ENCODE measurements at places on chromosomes 11 and 22.
A peak's percentile ranks its signal among the peaks of the same experiment; 100 is the strongest.

DNA sequence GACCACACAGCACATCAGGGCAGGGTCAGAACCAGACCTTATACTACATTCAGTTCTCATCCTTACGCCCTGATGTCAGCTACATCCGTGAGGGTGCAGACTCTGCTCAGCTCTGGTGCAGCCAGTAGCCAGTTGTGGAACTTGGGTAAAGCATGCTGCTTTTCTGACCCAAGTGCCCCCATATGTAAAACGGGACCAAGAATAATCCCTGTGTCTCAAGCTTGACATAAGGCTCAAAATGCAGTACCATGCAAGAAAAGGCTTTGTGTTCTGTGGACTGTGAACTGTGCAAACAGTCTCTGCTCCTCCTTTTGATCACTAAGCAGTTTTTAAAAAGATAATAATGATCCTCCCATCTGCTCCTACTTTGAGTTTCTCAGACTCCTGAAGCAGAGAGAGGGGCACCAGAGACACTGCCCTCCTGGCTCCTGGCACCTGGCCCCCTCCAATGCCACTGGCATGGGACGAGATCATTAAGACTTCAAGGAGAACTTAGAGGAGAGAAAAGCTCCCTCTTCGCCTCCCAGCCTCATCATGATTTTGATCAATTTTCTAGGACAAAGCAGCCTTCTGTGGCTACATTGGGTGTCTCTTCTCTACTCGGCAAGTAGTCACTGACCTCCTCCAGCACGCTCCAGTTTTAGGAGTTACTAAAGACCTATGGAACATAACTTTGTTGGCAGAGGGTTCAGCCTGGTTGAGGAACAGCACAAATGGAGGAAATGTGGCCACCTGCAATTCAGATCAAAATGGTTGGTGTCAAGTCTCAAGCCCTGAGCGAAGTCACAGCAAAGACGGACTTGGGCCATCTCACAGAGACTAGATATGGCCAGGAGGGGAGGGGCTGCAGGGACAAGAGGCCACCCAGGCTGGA is 23.9 kb downstream of the IL10RA start:
- DNase-seq = no peak

GRCh38 chr11:64341851-64342791 is 2.1 kb downstream of the CCDC88B start:
- DNase-seq = peak; percentile 96

GRCh38 chr11:66068923-66069714 is 953 bp upstream of the PACS1 start:
- DNase-seq = no peak

- no peak for DNase-seq
Measured at GRCh38 chr22:48261048-48261621, 1498.7 kb downstream of the TBC1D22A start.

DNA sequence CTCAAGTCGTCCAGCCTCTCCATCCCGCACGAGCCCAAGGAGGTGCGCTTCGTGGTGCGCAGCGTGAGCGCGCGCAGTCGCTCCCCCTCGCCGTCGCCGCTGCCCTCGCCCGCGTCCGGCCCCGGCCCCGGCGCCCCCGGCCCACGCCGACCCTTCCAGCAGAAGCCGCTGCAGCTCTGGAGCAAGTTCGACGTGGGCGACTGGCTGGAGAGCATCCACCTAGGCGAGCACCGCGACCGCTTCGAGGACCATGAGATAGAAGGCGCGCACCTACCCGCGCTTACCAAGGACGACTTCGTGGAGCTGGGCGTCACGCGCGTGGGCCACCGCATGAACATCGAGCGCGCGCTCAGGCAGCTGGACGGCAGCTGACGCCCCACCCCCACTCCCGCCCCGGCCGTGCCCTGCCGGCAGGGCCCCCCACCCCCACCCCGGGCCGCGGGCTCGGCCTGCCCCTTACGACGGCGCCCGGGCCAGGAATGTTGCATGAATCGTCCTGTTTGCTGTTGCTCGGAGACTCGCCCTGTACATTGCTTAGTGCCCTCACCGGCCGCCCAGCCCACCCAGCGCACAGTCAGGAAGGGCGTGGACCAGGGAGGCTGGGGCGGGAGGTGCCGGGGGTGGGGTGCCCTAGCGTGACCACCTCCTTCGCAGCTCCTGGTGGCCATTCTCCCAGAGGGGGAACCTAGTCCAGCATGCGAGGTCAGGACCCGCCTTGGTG is 6.9 kb upstream of the ACR start:
- no peak for DNase-seq

DNA sequence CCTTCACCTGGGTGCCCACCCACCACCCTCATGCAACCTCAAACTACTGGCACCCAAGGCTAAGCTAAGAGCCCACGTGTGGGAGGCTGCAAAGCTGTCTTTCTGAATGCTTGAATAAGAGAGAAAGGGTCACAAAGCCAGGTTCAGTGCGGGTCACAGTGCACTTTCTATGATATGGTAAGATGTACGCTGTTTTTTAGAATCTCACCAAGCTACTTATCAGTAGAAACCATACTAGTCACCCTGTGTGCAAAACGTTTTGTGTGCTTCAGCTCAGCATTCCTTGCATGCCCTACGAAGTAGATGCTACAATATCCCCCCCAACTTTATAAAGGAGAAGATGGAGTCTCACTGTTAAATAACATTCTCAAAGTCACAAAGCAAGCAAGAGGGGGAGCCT is 14.9 kb downstream of the P2RX3 start:
- no peak for DNase-seq

DNA sequence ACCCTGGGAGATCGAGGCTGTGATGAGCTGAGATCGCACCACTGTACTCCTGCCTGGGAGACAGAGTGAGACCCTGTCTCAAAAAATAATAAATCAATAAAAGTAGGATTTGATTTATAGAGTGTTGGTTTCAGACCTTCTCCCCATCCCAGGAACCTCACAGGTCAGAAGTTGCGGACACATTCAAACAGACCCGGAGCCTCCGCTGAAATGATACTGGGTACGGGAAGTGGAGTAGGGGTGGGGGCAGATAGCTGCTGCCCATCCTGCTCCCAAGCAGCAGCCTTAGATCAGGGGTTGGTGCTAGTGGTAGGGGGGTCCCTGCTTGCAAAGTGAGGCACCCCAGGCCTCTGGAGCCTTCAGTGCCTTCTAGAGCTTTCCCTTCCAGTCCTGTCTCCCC is 7.8 kb downstream of the PRDM11 start:
- no peak for DNase-seq

GRCh38 chr11:85941380-85941973 is 86.3 kb downstream of the CCDC83 start:
- peak; percentile 70 for DNase-seq

DNA sequence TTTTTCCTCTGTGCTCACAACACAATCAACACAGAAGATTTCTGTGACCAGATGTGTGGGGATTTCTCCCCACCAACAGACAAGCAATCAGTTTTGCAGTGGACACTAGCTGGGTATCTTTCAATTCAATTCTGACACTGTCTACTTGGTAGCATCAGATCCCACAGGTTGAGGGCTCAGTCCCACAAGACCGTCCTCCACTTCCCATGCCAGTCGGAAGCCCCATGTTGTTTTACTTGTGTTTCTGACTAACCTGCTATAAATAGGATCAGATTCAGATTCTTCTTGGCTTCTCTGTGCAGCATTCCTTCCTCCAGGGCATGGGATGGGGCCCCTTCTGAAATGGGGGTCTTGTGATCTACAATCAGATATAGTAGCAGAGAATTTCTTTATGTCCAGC is 19.6 kb downstream of the ACER3 start:
- no peak for DNase-seq

DNA sequence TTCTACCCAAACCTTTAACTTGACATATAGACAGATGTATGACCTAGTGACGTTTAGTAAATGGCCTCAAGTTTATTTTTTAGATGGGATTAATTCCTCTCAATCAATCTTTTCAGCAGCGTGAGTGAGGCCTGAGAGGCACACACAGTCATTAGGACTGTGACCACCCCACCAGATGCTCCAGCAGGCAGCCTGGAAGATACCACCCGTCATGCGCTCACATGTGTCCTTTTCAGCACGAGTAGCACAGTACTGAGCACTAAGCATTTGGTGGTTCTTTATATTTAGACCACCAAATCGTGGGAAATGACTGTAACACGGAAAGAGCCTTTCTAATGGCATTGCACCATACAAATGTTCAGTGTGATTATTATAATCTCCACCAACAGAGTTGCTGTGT is 354.6 kb upstream of the DDI1 start:
- DNase-seq = no peak

GRCh38 chr22:34105461-34106062 is 185.3 kb upstream of the LARGE1 start:
- peak; percentile 77 for DNase-seq

- DNase-seq = no peak
Measured at GRCh38 chr22:42763965-42764480, 43.4 kb upstream of the A4GALT start.

GRCh38 chr11:120208001-120208441 is 2.8 kb upstream of the OAF start:
- DNase-seq = no peak

- no peak for DNase-seq
Measured at GRCh38 chr22:31248965-31249958, 37.2 kb downstream of the LIMK2 start.

DNA sequence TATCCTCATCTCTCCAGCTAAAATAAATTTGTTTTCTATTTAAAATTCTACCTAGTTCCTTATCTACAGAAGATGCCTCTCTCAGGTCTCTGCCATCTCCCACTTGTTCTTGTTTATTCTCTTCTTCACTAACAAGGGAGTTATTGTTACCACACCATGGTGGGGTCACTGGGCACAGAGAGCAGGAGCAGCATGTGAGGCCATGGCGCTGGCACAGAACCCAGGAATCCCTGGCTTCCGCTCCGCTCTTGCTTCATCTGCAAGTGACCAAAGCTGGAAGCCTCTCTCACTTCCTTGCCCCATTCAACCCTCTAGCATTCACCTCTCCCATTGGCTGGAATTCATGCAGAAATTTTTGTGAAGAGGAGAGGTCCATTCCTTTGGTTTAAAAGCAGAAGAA is 190.7 kb upstream of the NCAM1 start:
- no peak for DNase-seq

- DNase-seq = no peak
Measured at GRCh38 chr11:128424271-128424711, 163.1 kb downstream of the ETS1 start.

GRCh38 chr11:46119352-46120216 is 1.7 kb downstream of the PHF21A start:
- peak; percentile 68 for DNase-seq

DNA sequence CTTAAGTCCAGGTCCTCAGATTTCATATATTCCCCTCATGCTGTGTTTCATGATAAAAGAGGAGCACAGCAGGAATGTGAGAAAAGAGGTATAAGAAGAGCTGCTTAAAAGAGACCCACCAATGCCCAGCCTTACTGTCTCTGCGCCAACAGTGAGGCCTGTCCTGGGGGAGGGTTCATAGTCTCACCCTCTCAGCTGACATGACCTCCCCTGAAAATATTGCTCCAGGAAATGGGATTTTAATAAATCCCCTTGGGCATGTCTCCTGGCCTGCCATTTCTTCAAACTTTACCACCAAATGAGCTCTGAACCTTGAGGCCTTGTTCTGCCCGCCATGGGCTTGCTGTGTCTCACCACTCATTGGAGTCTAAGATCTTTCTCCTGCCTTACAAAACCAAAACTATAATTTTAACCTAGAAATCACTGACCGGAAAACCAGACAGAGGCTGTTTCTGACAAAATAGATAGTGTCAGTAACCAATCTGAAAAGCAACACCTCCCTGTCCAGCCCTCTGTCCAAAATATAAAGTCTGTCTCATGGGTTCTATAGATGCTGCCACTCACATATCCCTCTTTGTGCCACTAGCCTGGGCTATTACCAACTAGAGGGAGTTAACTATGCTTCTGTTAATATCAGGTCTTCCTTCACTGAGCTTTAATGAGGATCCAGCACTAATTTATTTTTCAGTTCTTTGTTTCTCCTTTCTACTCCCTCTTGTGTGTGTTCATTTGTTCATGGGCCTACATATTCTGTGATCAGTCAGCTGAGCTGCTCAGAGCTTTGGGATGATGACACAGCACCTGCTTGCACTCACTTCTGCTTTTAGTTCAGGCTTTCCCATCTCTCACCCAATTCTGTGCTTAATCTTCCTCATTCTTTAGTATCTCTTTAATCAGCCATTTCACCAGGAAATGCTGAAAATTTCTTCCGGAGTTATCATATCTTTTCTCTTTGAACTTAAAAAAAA is at the start of gene OR2AG2:
Gene OR2AG2 (minus strand): TSS at position 51 of the 968 bp plus-strand sequence. CDS start 3,019 bp downstream, outside the sequence.
- no peak for DNase-seq

GRCh38 chr11:96303980-96304379 is 39.0 kb downstream of the MAML2 start:
- DNase-seq = no peak

DNA sequence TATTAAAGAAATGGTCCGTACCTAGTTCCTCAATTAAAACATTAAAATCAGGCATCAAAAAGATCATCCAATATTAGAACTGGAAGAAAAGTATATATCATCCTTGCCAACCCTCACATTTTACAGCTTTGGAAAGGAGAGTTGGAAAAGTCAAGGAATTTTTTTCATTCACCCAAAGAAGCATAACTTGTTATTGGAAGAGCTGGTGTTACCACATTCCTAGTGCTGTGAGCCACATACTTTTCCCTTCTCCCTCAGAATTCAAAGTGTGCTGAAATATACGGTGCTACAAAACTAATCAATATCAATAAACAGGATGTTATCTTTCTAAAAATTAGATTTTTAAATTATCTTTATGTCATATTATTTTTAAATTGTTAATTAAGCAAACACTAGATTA is 202.1 kb upstream of the FAT3 start:
- DNase-seq = no peak

- no peak for DNase-seq
Measured at GRCh38 chr11:112697391-112698178, 263.6 kb upstream of the NCAM1 start.

GRCh38 chr11:107858217-107859070 is at the start of gene SLC35F2:
TSS of gene SLC35F2 (minus strand) at chr11:107858787. CDS start at chr11:107858767, 20 bp downstream.
- peak; percentile 85 for DNase-seq

DNA sequence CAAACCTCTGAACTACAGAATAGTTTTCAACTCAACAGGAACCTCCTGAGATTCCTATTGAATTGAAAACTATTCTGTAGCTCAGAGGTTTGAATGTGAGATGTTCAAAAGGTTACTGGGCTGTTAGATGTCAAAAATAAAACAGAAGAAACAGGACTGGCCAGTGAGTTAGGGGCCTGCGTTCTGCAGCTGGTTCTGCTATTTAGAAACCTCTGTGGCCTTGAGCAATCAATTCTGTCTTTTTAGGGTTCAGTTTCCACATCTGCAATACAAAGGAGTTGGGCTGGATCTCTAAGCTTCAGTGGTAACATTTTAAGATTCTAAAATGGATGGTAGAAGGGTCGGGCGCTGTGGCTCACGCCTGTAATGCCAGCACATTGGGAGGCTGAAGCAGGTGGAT is 55.8 kb downstream of the CLMP start:
- DNase-seq = no peak

DNA sequence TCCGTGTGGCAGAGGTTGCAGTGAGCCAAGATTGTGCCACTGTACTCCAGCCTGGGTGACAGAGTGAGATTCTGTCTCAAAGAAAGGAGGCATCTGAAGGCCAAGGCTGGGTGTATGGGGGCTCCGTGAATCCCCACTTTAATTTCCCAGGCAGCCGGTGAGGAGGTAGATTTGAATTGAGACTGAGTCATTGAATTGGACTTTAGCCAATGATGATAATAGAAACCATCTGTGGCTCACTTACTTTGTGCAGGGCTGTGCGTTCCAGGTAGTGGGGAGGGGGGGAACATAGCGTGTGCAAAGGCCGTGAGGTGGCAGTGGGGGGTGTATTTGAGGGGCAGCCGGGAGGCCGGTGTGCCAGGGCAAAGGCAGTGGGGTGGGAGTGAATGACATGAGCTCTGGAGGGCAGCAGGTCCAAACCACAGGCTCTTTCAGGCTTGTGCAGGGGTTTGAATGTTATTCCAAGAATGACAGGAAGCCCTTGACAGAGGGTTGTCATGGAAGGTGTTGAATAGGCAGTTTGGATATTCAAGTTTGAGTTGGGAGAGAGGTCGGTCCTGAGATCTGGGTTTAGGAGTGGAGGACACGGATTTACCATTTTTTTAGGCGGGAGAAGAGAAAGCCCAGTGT is 6.1 kb downstream of the ARHGAP8 start:
- DNase-seq = no peak

All from HAP-1 (cell line).